NCI-H526 treated with DMSO at 0.1 percent for 48 hours (cell line): ENCODE measurements at places on chromosomes 7 and 10.

DNA sequence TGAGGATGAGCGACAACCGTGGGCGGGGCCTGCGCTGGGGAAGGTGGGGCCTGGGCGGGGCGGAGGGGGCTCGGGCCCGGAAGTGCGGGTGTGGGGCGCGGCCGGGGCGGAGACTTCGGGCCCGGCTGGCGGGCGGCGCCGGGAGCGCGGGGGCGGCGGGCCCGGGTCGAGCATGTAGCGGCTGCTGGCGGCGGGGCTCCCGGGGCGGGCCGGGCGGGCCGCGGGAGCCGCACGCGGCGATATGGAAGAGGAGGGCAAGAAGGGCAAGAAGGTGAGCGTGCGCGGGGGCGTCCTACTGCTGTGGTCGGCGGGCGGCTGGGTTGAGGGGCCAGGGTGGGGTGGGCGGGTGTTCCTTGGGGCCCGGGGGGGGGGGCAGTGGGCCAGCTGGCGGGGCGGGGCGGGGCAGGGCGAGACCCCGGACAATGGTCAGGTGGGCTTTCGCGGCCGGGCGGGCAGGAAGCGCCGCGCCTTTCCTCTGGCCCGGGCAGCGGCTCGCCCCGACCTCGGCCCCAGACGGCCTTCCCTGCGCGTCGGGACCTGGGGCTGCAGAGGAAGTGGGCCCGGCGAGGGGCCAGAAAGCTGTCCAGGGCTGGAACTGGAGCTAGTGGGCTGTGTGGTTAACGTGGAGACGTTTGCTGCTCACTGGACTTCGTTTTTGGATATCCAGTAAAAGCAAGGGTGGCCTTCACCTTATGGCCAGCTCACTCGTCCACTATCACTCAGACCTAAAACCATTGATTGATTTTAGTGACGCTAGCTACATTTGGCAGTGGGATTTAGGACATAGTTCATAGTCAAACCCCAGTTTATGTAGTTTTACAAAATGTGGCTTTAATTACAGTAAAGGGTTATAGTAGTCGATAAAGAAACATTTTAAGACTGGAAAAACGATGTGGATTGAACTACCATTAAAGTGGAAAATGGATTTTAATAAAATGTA lies at the start of gene CCM2:
CCM2 (plus strand) TSS at position 109 of the 940 bp plus-strand sequence; CDS start at position 242, 133 bp downstream.
- no peak for DNase-seq

DNA sequence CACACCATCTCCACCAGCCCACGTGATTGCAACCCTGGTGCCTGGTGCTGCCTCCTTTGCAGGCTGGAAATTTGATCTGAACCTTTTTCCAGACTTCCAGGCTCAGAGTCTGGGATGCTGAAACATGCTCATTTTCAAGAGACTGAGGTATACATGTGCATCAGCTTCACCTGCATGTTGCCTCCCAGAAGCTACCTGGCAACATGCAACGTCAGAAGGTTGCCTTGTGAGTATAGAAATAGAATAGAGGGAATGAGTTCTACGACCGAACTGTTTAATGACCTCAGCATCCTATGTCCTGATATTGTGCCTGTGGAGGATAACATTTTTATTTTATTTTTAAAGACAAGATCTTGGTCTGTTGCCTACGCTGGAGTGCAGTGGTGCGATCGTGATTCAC lies 1.9 kb upstream of the ZNF212 start:
- DNase-seq, result no peak

- no peak for DNase-seq
Observed at GRCh38 chr7:95925236-95925635, 152.9 kb downstream of the DYNC1I1 start.

- no peak for DNase-seq
Observed at GRCh38 chr7:68929781-68930261, 668.5 kb upstream of the AUTS2 start.

GRCh38 chr10:93874309-93875031 lies 19.3 kb upstream of the SLC35G1 start:
- no peak for DNase-seq
